ENCODE measurements at places on chromosomes 16 and 17.

DNA sequence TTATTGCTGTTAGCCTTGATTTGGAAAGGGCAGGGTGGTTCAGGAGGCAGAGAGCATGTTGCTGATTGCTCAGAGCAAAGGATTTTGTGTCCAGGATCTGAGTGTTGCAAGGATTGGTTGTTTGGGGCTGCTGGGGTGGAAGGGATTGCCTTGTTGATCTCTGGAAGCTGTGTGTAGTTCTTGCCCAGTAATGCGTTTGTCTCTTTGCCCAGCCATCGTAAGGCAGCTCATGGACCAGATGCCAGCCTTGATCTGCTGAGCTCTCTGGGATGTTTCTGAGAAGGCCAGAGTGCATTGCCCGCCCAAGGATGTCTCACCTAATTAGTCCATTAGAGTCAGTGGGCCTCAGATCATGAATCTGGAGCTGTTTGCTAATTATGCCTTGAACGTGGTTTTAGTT, 33.6 kb downstream of the NKD1 start:
- DNase-seq, result no peak

DNA sequence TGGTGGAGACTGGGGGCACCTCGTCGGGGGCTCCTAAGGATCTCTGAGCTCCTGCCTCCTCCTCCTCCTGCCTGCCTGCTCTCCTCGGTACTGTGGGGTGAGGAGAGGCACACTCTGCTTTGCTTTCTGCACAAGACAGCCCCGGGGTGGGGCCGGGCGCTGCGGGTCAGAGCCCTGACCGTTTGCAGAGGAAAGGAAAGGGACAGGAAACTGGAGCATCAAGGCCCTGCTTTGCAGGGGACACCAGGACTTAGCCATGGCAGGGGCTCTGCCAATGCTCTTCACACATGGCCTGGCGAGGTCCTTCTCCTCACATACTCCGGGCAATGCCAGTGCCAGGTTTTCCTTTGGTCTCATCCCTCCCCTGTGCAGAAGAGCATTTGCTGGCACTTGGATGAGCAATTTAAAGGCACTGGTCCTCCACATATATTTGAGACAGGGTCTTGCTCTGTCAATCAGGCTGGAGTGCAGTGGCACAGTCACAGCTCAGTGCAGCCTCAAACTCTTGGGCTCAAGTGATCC, 23.8 kb upstream of the DOC2B start:
- no peak for DNase-seq

- DNase-seq, result no peak
These were observed 3.7 kb upstream of the DPEP2 start for GRCh38 chr16:68003031-68003430.

DNA sequence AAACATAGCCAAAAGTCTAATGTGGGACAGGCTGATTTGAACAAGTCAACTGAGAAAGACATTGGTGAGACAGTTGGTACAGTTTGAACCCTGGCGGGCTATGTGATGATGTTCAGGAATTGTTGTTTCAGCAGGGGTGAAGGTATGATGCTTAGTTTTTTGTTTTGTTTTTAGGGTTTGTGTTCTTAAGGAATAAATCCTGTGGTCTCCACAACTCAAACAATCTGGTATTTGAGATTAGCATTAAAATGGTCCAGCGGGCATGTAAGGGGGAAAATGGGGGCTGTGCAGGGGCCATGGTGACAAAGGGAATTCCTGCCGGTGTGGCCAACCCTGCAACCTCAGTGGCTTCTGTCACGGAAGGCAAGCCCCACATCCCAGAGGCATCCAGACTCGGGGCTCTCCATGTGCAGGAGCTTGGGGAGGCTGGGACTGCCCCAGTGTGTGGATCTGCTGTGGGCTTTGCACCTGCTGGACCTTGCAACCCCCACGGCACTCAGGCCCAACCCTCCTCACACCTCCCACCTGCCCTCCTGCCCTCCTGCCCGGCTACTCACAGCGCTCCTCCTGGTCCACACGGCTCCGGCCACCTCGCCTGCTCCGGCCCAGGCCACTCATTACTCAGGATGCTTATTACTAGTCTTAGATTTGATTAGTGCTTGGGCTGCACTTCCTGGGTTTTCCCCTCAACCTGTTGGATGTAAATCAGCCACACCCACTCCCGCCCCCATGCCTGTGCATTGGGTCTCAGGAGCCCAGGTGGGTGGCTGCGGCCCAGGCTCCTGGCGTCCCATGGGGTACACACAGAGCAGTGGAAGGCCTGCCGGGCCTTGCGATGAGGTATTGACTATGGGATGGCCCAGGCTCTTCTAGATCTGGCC, at the start of gene TNFRSF13B:
TSS of gene TNFRSF13B (minus strand) at position 661 of the 881 bp plus-strand sequence. CDS start at position 618, 43 bp downstream.
- DNase-seq, result no peak

GRCh38 chr16:86852135-86852534, 273.8 kb downstream of the FOXL1 start:
- DNase-seq, result no peak

- no peak for DNase-seq
These were observed 21.8 kb downstream of the SREBF1 start for GRCh38 chr17:17815062-17815406.

DNA sequence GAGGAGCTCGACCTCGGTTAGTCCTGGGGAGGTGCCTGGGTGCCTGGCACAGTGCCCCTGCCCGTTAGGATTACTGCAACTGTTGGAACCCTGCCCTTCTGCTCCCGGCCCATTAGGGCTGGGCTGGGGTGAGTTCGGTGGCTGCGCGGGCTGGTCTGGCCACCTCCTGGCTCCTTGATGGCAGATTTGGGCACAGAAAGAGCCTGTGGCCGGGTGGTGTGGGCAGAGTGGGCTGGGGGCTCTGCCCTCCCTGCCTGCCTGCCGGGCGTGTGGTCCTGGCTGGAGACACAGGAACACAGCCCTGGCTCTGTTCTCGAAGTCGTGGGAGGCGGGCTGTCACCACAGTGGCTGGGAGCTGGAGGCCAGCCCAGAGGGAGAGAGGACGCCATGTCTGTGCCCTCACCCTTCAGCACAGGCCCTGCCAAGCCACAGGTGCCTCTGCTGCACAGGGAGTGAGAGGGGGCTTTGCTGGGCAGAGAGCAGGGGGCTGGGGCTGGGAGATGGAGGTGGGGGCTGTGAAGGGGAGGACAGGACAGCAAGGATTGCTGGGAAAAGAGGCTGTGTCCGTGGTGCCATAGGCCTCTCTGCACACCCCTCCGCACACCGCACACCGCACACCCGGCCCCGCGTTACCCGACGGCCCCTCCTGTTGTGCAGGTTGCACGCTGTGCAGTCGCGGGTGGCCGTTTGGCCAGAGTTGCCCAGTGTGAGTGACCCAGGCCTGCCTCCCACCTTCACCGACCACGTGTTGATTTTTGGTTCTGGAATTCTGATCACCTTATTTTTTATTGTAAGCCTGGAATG, 236.6 kb upstream of the GSE1 start:
- no peak for DNase-seq

DNA sequence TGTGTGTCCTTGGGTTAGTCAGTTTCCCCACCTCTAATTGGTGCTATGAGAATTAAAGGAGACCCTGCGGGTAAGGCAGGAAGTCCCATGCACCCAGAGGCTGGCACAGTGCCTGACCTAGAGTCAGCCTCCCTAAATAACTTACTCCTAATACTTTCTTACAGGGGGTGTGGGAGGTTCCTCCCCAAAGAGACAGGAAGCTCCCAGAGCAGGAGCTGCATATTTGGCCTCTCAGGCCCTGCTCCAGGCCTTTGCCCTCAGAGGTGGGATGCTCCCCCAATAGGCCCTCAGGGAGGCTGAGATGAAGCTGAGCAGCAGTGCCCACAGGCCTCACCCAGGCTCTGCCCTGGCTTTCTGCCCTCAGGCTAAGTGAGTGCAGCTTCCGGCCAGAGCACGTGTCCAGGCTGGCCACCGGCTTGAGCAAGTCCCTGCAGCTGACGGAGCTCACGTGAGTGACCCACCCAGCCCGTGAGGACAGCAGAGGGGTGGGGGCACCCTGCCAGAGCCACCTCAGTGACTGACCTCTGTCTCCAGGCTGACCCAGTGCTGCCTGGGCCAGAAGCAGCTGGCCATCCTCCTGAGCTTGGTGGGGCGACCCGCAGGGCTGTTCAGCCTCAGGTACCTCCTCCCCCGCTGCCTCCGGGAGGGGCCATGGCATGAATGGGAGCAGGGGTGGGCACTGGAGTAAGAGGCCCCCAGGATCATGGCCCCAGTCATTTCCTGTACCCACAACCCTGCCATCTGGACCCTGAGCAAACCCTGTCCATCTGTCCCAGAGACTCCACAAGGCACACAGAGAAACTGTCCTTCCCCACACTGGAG, 31.1 kb upstream of the CPNE2 start:
- DNase-seq, result peak; percentile 83

GRCh38 chr17:39197380-39198185, at the start of gene CACNB1:
Gene CACNB1 (minus strand): TSS chr17:39197669. CDS start chr17:39197495, 174 bp downstream.
- peak; percentile 70 for DNase-seq

DNA sequence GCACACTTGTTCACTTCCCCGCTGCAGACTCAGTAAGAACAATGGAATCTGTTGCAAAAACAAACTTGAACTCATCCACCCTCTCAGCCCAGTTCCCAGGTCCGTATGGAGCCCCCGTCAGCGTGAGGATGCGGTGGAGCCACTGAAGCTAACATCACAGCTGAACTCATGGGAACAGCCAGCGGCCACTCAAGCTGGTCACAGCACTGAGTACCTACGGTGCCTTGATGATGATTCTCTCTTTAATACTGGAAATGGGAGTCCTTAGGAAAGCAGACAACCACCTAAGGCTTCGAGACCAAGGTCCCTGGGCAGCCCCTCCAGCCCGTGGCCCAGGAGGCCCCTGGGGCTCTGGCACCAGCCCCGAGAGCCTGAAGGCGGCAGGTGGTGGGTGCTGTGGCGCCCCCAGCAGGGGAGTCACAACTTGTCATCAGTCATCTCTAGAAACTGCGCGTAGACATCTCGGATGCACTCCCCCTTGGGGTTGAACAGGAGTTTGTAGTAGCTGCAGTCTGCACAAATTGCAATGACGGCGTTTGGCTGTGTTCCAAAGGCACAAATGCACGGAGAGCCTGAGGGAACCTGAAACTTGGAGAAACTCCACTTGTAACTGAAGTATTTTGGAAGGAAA, 31.0 kb upstream of the RHOT1 start:
- DNase-seq, result peak; percentile 47

DNA sequence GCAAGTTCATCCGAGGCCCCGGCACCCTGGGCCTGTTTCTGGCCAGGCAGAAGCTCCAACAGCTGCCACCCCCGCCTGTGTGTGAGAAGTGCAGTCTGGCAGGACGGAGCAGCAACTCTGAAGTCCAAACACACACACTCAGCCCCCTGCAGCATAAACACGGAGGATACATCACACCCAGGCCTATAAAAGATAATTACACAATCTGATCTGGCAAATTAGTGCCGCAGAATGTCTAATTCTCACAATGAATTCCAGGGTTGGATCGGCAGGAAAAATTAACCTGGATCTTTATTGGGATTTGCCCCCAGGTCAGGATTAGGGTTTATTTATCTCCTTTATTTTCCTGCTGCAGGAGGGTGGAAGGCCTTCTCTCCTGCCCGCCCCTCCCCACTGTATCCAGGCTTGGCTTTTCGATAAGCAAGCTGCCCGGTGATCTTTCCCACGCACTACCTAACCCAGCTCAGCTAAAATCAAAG, 311.4 kb downstream of the SOX9 start:
- DNase-seq, result no peak

DNA sequence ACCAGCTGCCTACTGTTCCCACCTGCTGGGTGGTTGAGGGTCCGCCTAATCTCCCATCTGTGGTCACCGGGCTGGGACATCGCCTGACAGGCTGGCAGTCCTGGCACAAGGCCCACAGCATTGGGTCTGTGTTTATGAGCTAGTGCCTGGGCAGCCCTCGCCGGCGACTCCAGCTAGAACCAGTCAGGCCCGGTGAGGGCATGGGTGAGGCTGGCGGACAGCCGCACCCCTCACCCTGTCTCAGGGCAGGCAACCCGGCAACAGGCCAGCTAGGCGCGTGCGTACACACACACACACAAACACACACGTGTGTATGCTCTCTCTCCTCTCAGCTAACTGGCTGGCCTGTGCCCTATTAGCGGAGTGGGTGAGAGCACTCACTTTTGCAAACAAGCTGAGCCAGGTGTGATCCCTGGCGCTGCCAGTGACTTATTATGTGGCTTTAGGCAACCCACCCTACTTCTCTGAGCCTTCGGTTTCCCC, 10.4 kb downstream of the HSD11B2 start:
- no peak for DNase-seq

DNA sequence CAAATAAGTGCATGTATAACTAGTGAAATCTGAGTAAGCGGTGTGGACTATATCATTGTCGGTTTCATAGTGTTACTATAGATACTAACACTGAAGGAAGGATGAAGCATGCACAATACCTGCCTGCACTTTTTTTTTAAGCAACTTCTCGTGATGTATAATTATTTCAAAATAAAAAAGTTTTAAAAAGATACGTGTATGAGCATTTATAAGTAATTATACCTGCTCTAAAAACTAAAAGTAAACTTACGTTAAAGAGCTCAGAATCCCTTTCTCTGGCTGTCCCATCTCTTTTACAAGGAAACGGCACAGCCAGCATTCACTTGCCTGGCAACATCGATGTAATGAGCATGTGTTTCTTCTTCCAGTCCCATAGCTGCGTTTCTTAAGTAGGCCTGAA, 31.3 kb upstream of the ARL6IP1 start:
- DNase-seq, result no peak

DNA sequence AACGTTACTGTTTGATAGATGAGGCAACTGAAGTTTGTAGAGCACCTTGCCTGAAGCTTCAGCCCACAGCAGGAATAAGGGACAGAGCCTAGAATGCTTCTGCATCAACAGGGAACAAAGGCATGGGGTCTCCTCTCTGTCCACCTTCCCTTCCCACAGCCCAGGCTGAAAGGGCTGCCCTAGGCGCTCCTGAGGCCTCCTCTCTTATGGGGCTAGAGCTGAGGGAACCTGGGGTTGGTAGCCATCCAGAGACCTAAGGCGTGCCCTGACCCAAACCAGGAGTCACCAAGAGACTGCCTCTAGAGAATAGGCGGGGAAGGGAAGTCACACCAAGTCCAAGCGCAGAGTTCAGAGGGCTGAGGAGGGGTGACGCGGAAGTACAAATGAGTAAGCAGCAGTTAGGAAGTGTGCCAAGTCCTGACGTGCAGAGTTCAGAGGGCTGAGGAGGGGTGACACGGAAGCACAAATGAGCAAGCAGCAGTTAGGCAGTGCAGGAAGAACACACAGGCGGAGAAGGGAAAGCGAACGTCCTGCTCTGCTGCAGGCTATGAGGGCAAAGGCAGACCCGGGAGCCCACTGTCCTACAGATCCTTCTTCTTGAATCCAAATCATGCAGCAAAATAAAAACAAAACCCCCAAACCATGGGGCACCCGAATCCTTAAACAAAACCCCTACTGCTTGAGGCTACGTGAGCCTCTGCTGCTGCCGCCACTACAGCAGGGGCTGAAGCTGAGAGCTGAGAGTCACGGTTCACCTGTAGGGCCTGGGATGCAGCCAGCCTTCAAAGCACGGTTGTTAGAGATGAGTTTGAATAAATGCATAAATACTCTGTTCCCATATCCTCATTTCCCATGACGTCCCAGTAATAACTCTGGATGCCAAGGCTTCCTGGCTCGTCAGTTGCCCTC, 2.7 kb upstream of the SPG7 start:
- peak; percentile 83 for DNase-seq
